ENCODE measurements at places on chromosomes 4 and X.

- DNase-seq: no peak
These were observed at the start of gene TEX13D for GRCh38 chrX:124332481-124333424. TEX13D (plus strand) TSS chrX:124332660; CDS start chrX:124332918, 258 bp downstream.

DNA sequence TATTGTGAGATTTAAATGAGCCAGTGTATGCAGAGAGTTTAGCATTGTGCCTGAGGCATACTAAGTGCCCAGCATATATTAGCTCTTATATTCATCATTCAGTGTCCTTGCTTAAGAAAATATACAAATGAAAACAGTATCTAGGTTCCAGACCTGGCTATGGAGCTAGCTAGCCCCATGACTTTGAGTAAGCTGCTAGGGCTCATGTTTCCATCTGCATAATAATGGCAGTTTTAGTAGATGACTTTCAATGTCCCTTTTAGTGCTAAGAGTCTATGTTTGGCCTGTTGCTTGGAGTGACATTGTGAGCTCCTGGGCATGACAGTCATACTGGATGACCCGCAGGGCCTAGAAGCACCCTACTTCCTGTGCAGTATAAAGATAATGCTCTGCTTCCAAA, 435.3 kb downstream of the ZIC3 start:
- DNase-seq: no peak

- DNase-seq: no peak
These were observed 2.0 kb upstream of the MXD4 start for GRCh38 chr4:2263926-2264321.

- DNase-seq: peak; percentile 76
These were observed 990 bp downstream of the HNRNPD start for GRCh38 chr4:82372517-82373485.

DNA sequence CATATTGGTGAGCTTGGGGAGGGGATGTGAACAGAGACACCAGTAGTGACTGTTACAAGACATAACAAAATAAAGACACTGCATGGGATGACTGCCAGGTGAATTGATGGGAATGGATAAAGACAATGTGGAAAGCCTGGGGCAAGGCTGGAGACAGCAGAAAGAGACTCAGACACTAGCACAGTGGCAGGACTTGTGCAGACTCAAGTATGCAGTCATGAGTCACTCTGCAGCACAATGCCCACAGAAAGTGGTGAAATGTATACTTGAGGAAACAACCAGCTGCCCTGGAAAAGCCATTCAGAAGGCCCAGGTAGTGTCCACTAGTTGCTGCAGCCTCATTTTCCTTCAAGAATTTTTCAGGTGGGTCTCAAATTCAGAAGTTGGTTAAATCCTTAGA, 452.3 kb downstream of the MID1IP1 start:
- peak; percentile 34 for DNase-seq

- no peak for DNase-seq
These were observed 761.4 kb downstream of the CCSER1 start for GRCh38 chr4:90888571-90888970.

DNA sequence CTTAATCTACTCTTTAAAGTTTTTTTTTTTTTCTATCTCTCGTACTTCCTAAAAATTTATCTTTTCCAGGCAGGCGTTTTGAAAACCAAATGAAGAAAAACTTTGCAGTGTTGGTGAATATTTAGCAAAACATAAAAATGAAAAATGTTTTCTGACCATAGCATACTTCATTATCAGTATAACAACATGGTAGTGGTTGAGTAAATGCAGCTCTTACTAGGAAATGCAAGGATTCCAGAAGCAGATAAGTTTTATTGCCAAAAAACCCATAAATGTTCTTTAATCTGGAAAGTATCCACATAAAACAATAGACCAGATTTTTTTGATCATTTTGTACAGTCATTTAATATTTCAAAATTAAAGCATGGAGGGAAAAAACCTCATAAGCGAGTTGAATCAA, 136.9 kb upstream of the GUCY1A1 start:
- no peak for DNase-seq

DNA sequence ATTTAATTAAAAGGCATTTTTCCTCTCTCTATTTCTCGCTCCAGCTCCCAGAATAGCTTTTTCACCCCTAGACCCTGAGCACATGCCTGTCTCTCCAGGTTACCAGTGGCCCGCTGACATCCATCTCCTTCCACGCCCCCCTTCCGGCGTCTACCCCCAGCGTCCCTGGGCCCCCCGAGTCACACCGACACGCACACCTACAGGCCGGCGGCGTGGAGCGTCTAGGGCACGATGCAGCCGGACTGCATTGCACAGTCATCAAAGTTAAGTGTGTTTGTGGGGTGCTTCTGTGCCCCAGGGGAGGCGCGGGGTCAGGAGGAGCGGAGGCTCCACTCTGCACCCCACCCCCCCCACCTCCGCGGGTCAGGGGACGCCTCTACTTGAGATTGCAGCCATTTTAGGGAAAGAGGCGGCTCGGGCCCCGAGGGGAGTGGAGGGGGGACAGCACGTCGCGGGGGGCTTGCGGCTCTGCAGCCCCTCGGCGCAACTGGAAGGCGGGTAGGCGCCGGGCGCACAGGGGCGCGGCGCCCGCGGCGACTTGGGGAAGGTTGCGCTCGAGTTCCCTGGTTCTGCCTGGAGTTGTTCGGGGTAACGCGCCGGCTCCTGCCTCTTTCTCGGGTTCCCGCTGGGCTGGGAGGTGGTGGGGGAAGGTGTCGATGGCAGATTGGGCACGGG, 112.7 kb downstream of the DHX15 start:
- peak; percentile 15 for DNase-seq
